Stimulated activated CD8-positive, alpha-beta memory T cell treated with anti-CD3 and anti-CD28 coated beads, Interleukin-4, amount 100 ng/mL, for 24 hours (primary cell): ENCODE measurements at places on chromosomes 1 and 21.

- DNase-seq, result no peak
Measured at GRCh38 chr1:182674346-182675246, 9.8 kb downstream of the RGS8 start.

DNA sequence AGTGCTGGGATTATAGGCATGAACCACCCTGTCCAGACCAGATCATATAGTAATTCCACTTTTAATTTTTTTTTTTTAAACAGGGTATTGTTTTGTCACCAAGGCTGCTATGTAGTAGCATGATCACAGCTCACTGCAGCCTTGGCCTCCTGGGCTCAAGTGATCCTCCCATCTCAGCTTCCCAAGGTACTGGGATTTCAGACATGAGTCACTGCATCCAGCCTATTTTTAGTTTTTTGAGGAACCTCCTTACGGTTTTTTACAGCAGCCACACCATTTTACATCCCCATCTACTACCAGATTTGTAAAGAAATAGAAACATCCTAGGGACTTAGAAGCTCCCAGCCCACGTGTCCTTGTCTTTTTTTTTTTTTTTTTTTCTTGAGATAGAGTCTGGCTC, 24.0 kb downstream of the L1TD1 start:
- no peak for DNase-seq

DNA sequence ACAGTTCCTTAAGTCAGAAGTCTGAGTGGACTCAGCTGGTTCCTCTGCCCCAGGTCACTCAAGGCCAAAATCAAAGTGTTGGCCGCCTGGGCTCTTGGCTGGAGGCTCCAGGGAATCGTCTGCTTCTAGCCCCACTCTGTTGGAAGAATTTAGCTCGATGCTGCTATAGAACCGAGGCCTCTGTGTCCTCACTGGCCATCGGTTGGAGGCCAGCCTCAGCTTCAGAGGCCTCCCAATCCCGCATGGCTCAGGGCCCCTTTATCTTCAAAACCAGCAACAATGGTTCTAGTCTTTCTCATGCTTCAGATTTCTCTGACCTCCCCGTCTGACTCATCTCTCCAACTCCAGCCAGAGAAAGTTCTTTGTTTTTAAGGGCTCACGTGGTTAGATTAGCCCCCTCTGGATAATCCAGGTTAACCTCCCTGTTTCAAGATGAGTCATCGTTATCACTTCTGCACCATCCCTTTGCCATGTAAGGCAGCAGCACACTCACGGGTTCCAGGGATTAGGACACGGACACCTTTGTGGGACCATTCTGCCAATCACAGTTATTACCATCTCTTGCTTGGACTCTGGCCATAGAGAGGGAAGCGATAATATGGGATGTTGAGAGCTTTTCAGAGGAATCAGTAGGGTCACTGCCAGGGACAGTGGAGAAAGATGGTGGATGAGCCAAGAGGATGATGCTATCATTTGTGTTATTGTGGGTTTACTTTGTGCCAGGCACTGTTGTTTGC, 13.6 kb downstream of the FHAD1 start:
- DNase-seq, result no peak

DNA sequence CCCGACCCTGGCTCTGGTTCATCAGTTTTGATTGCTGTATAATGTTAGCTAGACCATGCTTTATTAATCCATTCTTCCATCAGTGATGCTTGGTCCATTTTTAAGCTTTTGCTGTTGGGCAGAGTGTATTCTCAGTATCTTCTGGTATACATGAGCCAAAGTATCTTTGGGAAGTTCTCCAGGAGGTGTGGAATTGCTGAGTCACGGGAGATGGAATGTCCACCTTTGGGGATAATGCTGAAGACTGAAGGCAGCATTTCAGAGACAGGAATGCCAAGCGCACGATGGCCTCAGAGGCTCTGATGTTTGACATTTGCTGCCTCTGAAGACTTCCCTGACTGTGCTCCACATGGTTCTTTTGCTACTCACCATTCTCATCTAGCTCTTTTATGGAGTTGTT, 266.3 kb upstream of the KAZN start:
- DNase-seq, result no peak

DNA sequence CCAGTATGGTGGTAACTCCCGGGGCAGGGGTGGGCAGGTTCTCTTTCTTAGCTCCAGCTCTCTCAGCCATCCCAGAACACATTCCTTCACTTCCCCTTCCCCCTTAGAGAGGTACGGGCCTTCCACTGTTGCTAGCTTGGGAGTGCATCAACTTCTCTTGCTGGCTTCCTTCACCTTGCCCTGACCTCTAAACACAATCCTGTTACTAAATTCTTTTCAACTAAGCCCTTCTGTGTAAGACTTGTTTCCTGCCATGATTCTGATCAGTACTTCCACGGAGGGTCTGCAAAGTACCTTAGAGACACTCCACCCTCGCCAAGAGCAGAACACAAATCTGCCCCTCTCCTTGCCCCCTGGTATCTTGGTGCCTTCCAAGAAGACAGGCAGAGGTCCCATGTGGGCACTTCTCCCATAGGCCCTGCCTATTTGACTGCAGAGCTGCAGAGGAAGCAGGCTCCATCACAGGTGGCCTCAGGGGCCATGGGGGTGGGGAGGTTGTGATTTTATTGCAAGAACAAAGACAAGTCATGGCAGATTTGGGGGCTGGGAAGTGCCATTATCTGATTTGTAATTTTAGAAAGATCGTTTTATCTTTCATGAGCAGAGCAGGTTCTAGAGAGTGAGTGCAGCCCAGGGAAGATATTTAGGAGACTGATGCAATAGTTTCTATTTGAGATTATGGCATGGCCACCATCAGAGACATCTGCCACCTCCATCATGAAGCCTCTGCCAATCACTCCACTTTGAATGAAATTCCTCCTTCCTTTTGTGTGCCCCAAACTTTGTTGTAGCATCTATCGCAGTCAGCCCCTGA, 182.5 kb upstream of the JUN start:
- DNase-seq, result no peak

DNA sequence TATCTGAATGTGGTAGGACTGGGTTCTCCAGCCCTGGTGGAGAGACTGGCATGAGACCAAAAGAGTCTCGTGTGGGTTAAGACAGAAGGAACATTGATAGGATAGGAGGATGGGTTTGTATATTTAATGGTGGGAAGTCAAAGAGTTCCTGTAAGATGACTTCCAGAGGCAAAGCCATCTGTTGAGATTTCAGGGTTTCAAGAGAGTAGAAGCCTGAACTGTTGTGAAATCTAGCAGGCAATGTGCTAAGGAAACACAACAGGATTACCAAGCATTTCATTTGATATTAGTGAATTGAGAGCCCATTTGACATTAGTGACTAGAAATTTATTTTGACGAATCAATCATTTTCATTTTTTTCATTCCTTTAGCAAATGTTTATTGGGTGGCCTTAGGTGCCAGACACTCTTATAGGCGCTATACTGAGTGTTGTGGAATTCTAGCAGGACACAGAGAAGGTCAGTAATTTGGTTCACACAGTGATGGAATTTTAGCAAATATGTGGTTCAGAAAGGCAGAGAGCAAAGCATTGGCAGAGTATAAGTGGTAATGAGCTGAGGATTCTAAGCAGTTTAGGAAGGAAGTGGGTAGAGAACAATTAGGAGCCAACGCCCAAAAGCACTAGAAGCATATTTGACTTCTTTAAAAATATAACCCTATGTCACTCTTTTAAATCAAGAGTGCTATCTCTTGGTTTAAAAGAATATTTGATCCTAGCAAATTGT, 149.3 kb downstream of the AK5 start:
- no peak for DNase-seq
